ENCODE measurements at places on chromosomes 5 and 9.

GRCh38 chr5:144671066-144671465 is 500.4 kb downstream of the KCTD16 start:
- DNase-seq: no peak

- DNase-seq: peak; percentile 50
Measured at GRCh38 chr5:169354263-169354662, 53.3 kb upstream of the SLIT3 start.

- no peak for DNase-seq
Measured at GRCh38 chr5:149304195-149305078, 32.8 kb downstream of the AFAP1L1 start.

DNA sequence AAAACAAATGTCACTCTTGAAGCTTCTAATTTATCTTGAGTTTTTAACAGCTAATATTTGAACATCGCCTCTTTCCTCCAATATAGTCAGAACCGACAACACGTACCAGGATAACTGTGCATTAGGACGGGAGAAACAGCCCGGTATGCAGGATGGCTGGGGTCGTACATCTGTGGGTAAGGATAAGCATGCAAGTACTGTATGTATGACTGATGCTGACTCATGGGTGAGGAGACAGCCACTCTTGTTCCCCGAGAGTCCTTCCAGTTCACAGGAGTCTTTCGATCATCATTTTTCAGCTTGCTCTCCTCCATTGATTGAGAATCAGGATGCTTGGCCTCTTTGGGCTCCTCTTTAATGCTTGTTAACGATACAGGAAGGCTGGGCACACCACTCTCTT is 102.3 kb downstream of the ZNF608 start:
- peak; percentile 40 for DNase-seq

GRCh38 chr9:2870340-2870739 is 26.4 kb upstream of the PUM3 start:
- no peak for DNase-seq

GRCh38 chr5:148976569-148977381 is 86.1 kb downstream of the SH3TC2 start:
- DNase-seq: peak; percentile 97

DNA sequence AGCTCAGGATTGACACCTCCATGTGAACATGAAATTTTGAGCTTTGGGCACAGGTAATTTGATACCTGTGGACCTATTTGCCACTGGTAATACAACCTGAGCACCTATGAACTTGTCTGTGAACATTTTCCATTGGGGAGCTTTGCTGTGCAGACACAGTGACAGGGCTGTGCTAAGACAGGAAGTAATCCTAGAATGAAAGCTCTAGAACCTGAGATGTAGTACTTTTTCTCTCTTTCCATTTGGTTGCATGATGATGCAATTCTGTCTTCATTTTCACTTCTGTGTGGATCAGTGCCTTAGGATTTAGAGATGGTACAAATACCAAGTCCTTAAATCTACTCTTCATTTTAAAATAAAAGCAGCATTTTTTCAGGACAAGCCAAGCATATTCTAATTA is 216.9 kb downstream of the NR3C1 start:
- no peak for DNase-seq

DNA sequence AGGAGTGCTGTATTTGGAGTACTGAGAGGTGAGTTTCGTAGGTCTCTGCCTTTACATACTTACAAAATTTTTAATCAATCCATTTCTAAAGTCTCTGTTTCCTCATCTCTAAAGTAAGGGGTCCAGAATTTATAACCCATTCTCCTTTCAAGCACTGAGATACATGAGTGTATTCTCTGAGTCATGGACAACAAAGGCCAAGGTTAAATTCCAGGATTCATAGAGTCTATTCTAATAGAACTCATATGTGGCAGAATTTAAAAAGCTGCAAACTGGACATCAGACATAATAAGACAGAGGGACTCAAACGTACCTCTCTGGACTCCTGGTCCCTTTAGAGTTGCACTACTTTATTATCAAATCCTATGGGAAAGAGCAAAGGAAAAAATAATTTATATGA is 112.5 kb upstream of the SLIT3 start:
- DNase-seq: no peak

DNA sequence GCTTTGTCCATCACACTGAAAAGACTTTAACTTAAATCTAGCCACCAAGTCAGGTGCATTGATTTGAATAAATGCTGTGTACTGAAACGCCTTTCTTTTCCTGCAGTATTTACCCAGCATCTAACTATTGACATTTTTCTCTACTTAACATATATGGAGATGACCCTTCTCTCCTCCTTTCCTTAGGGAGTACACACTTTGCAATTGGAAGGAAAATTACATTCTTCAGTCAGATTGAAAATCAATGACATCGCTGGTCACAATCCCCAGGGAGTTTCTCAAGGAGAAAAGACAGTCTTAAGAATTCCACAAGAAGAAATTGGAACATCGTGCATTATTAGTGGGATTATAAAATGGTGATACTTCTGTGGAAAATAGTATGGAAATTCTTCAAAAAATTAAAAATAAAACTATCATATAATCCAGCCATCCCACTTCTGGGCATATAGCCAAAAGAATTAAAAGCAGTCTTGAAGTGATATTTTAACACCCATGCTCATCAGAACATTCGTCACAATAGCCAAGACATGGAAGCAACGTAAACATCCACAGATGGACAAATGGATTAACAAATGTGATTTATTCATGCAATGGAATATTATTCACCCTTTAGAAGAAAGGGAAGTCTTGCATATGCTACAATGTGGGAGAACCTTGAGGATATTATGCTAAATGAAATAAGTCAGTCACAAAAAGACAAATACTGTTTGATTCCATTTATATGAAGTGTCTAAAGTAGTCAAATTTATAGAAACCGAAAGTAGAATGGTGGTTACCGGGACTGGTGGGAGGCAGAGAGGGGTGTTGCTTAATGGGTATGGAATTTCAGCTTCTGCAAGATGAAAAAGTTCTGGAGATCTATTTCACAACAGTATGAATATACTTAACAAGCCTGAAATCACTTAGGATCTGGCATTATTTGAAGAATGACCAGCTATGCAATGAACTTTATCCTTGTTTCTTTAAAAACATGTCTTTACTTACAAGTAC is 14.3 kb upstream of the FREM1 start:
- DNase-seq: peak; percentile 38
